CD4-positive, CD25-positive, alpha-beta regulatory T cell (primary cell): ENCODE measurements at places on chromosomes 11 and 22.

- DNase-seq = no peak
Observed at GRCh38 chr11:61828379-61828628, 204 bp downstream of the FADS2 start.

DNA sequence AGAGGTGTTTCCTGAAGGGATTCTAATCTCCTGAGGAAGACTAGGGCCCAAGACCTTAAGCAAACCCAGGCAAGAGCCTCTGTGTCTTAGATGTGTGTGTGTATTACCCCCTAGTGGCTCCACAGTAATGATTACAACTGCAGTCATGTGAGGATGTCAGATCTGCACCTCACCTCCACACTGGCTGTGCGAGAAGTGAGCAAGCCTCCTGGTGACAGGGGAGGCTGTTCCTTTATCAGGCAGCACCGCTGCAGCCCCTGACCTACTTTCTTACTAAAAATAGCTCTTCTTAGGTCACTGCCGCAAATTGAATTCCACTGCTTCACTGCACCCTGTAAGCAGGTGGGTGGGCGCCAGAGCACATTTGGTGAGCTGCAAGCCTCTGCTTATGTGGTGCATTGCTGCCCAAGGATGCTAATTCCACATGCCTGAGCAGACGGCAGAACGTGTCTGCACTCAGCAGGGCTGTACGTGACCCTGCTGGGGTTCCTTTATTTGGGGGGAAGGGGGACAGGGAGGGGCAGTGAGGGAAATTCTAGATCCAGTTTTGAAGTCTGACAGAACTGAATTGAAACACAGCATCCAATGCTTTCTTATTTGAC is 112.4 kb downstream of the KCNC1 start:
- no peak for DNase-seq

GRCh38 chr22:49705216-49705971 is 122.3 kb downstream of the BRD1 start:
- DNase-seq = no peak

DNA sequence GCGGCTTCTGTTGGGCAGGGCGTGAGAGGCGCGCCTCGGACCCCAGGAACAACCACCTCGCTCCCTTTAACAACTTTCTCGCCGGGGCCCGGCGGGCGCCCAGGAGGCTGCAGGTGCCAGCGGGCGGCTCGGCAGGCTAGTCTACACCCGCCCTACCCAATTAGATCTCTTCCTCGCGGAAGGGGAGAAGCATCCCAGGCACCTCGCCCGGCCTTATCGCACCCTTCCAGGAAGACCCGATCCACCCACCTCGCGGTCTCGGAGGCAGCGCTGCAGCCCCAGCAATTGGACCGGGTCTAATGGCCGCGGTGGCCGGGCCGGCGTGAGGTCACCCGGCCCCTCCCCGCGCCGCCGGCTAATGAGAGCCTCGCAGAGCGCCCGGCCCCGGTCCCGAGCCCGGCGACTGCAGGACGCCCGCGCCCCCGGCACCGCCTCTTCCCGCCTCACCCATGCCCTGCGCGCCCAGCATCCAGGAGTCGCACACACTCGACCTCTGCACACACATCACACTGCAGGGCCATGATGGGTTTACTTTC is at the start of gene PLAAT3:
Gene PLAAT3 (minus strand): TSS at position 298 of the 536 bp plus-strand sequence. CDS start 419 bp downstream, outside the sequence.
- DNase-seq = peak; percentile 17

GRCh38 chr11:12842933-12843636 is 166.0 kb upstream of the RASSF10 start:
- no peak for DNase-seq

DNA sequence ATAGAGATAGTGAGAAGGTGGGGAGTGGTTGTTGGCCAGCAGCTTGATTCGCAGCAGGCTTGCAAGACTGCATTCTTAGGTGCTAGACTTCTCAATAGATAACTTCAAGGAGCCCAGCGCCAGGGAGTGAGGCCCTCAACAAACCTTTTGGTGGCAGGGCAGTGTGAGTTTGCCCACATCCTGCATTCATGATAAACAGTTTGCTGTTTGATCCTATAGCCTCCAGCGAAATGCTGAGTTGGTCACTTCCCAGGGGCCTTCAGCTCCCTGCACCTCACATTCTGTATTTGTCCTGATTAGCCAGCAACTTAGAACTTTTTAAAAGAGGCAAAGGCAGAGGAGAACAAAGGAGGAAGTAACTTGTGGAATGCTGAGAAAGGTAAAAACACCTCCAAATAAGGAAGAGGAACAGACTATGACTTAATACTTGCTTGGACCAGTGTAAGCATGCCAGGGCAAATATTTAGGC is 25.1 kb downstream of the OR10A6 start:
- no peak for DNase-seq

GRCh38 chr11:24872186-24872585 is 375.3 kb downstream of the LUZP2 start:
- DNase-seq = no peak

GRCh38 chr11:129973068-129973467 is 29.6 kb downstream of the PRDM10 start:
- no peak for DNase-seq

DNA sequence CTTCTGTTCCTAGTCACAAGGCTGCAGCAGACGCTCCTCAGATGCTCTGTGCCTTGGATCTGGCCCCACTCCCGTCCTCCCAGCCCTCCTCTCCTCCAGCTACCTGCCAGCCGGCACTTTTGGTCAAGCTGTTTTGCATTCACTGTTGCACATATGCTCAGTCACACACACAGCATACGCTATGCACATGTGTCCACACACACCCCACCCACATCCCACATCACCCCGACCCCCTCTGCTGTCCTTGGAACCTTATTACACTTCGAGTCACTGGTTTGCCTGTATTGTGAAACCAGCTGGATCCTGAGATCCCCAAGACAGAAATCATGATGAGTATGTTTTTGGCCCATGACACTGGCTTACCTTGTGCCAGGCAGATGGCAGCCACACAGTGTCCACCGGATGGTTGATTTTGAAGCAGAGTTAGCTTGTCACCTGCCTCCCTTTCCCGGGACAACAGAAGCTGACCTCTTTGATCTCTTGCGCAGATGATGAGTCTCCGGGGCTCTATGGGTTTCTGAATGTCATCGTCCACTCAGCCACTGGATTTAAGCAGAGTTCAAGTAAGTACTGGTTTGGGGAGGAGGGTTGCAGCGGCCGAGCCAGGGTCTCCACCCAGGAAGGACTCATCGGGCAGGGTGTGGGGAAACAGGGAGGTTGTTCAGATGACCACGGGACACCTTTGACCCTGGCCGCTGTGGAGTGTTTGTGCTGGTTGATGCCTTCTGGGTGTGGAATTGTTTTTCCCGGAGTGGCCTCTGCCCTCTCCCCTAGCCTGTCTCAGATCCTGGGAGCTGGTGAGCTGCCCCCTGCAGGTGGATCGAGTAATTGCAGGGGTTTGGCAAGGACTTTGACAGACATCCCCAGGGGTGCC is 109.8 kb downstream of the BCR start:
- DNase-seq = peak; percentile 42

GRCh38 chr11:115941481-115941993 is 437.3 kb upstream of the CADM1 start:
- no peak for DNase-seq

DNA sequence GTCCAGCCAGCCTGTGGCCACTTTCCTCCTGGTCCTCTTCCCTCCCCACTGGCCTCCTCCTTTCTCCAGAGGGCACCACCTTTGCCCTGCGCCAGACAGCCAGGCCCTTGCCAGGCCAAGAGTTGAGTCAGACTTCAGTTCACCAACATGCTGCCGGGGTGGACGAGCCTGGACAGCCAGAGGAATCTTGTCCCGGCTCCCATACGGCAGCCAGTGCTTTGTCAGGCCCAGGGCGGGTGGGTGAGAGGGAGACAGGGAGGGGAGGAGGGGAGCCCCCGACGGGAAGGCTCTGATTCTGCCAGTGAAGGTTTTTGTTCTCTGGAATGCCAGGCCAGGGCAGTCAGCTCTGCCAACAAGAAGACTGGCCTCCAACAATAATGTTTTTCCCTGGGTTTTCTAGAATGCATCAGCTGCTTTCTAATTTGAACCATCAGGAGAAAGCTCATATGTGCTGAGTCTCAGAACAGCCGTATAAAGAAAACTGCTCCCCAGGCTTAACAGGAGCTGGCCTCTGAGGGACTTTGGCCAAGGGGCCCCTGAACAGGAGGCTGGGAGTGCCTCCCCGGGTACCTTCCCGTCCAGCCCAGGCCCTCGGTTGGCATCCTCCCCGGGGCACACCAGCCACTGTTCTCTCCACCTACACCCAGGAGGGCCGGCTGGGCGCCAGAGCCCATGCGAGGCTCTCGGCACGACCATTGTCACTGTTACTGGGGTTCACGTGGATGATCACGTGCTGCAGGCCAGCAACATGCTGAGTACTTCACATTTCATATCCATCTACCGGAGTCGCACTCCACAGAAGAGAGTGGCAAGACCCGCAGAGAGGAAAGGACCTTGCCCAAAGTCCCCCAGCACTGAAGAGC is 28.6 kb downstream of the LIF start:
- DNase-seq = no peak

DNA sequence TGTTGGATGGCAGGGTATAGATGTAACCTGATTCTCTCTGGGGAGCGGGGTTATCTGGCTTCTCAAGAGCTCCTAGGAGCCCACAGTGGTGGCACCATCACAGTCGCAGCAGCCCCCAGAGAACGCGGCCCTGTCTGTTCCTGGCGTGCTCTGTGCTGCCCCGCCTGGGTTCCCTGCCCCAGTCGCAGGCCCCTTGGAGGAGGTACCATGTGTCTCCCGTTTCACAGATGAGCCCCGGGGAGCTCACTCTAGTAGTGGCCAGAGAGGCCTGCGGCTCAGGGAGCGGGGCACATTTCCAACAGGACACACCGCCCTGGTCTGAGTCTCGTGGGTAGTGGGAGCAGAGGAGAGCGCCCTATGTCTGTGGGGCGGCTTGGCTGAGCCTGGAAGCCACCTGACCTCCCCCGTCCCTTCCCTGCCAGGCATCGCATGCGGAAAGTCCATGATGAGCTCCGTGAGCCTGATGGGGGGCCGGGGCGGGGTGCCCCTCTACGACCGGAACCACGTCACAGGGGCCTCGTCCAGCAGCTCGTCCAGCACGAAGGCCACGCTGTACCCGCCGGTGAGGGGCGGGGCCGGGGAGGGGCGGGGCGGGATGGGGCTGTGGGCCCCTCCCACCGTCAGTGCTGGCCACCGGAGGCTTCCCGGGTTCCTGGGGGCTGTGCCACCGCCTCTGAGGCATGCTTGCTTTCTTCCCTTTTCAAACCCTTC is 21.0 kb upstream of the PPP6R3 start:
- no peak for DNase-seq

GRCh38 chr22:23496445-23496833 is 83.7 kb downstream of the IGLL1 start:
- no peak for DNase-seq

DNA sequence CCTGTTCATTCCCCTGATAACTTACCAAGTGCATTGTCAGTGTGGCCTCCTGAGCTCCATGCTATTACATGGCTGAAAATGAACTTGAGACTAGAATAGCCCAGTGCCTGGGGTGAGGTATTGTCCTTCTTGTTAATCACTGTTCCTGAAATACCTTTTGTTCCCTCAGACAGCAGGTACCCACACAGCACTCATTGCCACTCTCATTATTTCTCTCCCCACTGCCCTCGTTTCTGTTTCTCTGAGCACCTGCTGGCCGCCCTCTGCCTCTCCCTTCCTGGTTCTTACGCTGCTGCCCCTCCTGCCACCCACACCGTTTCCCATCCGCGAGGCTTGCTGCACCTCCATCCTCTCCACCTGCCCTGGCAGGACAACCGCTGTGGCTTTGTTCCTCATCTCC is 36.9 kb upstream of the RAB1B start:
- DNase-seq = no peak

DNA sequence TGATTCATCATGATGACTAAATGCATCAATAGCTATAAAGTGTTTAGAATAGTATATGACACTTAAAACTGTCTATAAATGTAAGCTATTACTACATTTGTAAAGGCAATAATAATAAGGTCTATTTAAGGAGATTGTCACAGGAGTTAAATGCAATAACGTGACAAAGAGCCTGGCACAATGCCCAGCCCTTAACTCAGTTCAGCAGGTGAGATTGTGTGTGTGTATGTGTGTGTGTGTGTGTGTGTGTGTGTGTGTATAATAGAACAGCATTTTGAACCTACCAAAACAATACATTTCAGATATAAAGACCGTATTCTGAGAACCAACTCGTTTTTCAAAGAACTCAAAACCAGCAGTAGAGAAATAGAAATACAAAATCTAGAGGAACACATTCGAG is 177.5 kb downstream of the MYO18B start:
- DNase-seq = no peak
